NCI-H2081 (cell line): ENCODE measurements at places on chromosomes 5 and 9.

GRCh38 chr5:54821445-54822323 lies 163.7 kb downstream of the ESM1 start:
- no peak for DNase-seq

DNA sequence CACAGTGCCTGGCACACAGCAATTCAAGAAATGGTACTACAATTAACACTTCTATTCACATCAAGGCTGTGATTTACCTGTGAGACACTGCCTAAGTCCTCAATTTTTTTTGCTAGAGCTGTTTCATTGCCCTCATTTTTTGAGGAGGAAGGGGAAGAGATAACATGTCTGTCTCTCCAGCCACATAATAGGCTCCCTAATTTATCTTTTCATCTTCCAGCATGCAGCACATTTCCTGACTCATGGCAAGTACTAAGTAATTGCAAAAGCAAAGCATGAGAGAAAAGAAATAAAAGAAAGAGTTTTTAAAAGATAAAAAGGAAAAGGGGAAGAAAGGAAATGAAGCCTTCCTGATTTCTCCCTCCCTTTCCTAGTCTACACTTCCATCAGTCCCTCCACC lies 26.9 kb upstream of the RNF38 start:
- no peak for DNase-seq

DNA sequence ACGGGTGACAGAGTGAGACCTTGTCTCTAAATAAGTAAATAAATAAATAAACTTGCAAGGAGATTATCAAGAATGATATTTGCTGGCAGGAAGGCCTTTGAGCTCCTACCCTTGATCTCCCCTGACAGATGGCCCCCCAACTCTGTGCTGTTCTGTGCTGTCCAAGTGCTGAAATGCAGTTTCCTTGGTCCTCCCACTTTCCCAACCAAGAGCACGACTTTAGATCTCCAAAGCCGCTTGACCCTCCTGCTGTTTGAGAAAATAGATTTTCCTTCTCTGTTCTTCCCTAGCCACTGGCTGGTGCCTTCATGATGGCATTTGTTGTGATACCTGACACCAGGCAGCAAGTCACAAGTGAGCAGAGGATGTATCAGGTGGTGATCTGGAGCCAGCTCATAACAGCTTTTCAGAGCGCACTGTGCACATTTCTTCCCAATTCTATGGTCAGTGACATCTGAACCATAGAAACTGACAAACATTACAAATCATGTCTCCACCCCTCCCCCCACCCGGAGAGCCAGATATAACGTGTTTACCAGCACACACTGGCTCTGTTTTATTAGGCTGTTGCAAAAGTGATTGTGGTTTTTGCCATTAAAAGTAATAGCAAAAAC lies 80.0 kb upstream of the PUM3 start:
- DNase-seq, result no peak

- DNase-seq, result no peak
Observed at GRCh38 chr5:86532429-86532828, 85.3 kb upstream of the COX7C start.

DNA sequence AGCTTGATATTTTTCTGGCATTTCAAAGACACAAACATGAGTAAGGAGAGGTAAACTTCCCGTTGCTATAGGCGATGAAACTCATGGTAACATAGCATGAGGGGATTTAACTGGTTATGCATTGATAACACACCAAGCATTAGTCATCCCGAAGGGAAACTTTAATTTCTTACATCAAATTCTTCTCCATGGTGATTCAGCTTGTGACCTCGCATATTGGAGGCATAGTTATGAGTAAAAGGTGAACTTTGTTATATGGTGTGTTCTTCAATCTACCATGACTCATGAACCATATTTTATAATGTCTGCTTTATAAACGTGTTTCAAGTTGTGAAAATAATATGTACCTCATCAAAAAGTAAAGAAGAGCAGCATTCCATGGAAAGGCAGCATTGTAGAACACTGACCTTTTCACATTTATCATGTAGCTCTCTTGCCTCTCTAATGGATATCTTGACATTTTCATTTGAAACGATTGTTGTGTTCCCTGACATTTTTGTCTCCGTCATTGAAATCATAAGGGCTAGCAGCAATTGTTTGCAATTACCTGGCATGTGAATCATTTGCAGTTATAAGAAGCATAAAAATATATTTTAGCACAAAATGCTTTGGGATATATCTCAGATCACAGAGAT lies 491.8 kb downstream of the ANXA1 start:
- no peak for DNase-seq

GRCh38 chr9:135570456-135570855 lies 8.9 kb downstream of the PAEP start:
- DNase-seq, result no peak

DNA sequence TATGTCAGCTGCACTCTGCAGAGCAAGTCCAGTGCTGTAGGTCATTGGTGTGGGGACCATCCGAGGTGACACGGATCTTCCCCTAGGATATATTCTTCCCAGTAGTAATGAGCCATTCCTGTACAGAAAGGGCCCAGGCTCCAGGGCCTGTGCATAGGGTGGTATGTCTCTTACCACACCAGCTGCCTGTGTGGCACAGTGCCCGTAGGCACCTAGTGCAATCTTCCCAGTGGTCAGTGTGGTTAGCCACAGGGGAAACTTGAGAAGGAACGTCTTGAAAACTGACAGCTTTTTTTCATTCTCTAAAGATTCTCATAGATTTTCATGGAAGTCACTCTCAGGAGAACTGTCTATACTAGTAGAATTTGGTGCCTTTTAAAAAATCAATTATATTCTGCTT lies 39.8 kb downstream of the CYSTM1 start:
- DNase-seq, result no peak

DNA sequence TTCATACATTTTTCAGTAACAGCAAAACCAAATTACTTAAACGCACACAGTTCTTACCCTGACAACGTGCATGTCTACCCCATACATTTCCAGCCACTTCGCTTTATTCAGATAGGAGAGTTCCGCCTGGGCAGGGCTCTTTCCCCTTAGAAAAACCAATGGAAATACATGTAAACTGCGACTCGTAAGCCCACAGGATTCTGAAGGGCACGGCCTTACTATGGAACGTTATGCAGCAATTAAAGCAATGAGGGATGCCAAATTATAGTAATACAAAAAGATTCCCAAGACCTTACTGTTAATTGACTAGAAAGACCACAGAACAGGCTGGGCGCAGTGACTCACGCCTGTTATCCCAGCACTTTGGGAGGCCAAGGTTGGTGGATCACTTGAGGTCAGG lies 64.5 kb downstream of the EPB41L4B start:
- DNase-seq, result no peak

- DNase-seq, result no peak
Observed at GRCh38 chr5:119290607-119291006, 65.2 kb upstream of the TNFAIP8 start.

DNA sequence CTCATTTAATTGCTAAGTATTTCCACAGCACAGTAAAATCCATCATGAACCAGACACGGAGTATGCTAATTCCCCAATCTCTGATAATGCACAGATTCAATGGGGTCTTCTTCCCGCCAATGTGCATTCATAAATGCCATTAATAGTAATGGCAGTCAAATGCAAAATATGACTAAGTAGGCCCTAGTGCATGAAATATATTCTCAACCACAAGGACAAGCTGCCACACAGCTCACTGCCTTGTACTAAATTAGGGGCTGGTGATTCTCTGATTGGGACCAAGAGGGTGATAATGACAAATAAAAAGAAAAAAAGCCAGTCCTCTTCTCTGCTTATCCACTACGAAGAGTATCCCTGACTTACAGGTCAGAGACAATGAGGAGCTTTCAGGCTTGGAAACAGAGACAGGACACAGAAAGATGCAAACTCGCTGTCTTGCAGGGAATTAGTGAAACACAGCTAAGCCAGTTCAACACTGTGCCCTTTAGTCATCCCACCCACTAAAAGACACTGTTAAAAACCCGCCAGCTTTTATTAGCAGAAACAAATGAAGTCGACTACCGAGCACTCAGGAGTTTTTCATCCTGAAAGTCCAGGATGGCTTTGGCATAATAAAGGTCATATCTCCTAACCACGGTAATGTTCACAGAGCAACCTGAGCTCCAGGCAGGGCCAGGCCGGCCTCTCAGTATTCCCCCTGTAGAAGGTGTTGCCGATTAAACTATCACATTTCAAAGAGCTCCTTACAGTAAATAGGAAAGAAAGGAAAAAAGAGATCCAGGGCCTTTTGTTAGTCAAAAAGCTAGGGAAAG lies 148.1 kb downstream of the EBF1 start:
- peak; percentile 24 for DNase-seq

- DNase-seq, result peak; percentile 53
Observed at GRCh38 chr9:5671711-5672353, 42.9 kb downstream of the RIC1 start.
